ENCODE measurements at places on chromosomes 2 and 18.

DNA sequence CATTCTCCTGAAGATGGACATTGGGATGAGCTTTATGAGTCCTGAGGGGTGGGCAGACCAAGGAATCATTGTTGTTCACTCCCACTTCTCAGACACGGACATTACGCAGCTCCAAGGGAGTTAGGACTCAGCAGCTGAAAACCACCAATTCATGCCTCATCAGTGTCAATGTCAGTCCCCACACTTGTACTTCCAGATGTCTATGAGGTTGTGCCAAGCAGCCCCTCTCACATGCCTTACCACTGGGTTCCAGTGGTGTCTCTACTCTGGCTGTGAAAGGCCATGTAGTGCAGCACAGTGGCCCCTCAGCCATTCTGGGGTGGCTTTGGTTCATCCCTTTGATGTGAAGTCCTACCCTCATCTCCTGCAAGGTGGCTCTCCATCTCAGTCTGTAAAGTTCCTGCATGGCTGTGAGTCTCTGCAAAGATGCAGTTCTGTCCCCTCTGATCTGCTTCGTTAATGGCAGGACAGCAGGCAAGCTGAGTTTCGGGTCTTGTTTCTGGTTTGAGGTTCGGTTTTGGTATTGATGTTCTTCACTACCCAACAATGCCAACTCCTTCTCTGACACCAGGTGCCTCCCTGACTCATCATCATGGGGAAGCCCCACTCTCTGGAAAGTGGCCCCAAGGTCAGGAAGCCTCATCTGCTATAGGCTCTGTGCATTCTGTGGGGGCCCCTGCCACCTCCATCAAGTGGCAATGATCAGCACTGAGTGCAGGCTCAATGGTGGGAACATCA, 14.0 kb upstream of the COL6A3 start:
- no peak for DNase-seq

- DNase-seq: no peak
Observed at GRCh38 chr2:64137996-64138395, 6.2 kb downstream of the PELI1 start.

DNA sequence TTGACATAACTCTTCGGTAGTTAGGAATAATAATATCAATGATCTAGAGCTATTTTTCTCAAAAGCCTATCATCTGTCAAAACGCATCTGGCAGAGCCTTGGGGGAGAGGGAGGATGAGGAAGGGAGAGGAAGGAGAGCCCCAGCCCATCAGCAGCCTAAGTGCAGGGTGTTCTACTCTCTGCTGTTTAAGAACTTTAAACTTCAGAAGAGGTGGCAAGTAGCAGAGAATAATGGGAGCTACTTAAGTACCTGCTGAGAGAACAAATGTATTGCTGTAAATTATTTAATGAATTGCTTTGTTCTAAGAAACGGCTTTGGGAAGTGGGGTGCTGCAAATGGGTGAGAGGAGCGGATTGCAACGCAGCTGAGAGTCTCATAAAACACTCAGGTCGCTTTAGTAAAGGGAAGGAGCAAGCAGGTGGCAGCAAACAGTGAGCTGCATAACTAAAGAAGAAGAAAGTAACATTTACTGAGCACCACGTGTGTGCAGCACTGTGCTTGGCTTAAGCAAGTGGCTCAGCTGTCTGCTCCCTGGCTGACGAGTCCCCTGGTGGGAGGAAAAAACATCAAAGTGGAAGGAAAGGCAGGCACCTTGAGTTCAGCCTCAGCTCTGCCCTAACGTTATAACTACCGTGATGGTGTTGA, 26.3 kb upstream of the SH3RF3 start:
- no peak for DNase-seq

GRCh38 chr2:69998761-69999160, 37.3 kb upstream of the ASPRV1 start:
- DNase-seq: no peak

DNA sequence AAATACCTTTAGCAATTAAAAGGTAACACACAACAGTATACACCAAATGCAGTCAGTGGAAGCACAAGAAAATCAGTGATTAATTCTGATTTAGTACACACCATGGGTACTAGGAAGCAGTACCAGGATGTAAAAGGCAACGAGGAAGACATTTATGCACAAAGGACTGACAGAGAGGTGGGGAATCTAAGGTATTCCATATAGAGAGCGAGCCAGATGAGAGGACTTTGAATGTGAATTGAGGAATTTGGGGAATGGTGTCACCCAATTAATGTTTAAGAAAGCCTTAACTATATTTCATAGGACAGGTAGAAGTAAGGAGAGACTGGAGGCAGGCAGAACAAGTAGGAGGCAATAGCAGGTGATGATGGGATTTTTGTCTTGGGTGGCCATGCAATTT, 11.7 kb downstream of the CPS1 start:
- DNase-seq: no peak

GRCh38 chr2:36359067-36359466, 3.5 kb downstream of the CRIM1 start:
- DNase-seq: no peak

DNA sequence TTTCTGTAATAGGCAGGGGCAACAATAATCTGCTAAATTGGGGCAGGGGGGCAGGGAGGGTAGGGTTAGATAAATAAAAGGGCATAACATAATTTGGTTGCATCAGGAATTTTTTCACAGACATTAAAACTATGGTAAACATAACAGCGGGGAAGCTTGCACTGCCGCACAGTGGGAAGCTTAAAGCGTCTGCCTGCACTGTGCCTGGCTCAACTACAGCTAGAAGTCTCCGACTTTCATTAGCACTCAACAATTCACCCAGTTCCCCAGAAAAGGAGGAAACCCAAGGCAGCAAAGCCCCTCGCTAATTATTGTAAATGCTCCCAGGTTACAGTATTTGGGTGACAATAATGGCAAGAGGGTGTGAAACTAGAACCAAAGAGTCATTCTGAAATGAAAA, 562.9 kb downstream of the ARHGAP15 start:
- DNase-seq: no peak

DNA sequence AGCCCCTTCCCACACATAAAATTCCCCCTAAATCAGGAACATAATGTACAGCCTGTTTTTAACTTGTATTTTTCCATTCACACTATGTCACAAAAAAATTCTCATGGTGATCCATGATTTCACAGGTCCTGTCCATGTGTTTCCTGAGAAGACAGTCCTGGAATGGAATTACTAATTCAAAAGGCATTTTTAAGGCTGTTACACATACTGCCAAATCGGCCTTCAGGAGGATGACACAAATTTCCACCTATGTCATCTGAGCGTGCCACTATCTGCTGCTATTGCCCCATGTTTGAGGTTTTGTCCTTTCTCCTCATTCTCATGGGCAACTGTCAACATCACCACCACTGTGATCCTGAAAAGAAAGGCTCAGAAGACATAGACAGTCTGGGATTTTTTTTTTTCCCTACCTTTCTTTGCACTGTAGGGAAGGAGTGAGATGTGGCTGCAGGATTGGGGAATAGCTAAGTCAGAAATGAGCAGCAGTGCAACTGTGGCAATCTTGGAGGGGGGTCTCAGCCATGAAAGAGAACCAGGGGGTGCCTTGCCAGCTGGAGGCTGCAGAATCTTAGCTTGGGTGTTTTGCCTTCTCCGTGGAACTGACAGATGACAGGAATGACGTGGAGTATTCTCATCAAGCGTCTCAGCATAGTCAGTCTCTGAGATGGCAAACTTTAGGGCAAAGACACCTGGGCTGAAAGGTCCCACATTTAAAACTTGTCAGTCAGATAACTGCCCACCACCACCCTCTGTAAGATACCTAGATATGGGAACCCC, 73.4 kb downstream of the MARCHF4 start:
- no peak for DNase-seq

DNA sequence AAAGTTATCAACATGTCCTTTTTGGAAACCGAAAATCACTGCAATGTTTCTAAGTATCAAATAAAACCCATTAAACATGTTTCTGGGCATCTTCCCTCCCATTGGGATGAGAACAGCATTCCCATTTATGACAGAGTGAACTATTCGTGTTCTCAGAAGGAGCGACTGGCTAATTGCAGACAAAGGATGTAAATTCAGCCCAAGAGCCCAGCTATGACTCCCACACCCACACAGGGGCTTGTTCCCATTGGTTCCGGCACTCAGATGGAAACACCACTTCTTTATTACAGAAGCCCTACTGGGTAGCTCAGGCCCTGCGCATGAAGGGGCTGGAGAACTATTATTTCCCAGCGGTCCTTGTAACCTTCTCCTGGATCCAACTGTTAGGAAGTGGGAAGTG, 16.6 kb upstream of the NPAS2 start:
- DNase-seq: no peak

DNA sequence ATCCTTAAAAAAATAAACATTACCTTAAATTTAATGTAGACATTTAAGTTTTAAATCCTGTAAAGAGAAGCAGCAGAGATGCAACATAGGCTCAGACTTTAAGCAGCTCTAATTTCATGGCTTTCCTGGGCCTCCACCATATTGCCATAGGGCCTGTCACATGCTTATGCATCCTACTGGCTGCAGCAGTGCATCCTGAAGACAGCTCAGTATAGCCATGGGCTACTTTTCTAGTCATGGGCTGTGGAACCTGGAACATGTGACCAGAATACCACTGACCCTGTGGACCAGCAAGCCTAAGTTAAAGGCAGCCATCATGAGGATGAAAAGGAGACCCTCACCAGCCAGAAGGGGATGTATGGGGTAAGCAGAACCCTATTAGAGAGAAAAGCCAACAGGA, 10.7 kb downstream of the RMP24 start:
- no peak for DNase-seq

- DNase-seq: no peak
Observed at GRCh38 chr2:12070581-12070980, 324.1 kb downstream of the LPIN1 start.

DNA sequence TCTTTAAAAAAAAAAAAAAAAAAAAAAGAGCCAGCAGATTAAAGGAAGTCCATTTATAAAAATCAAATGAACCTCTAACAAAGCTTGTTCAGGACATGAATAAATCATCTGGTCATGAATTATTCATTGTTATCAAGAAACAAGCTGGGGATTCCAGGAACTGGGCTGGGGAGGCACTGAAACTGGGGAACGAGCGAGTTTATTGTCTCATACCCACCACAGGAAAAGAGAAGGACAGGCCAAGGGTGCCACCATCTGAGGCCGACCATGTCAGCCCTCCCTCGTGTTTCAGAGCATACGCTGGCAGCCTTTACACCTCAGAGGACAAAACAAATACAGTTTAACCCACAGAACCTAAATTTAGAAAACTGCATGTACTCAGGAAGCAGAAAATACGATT, 164.2 kb downstream of the VWC2L start:
- no peak for DNase-seq

GRCh38 chr2:168430431-168430830, 25.6 kb upstream of the CERS6 start:
- DNase-seq: no peak

- DNase-seq: no peak
Observed at GRCh38 chr2:202148515-202149154, 75.6 kb downstream of the KIAA2012 start.

- DNase-seq: no peak
Observed at GRCh38 chr2:100365434-100365833, 43.1 kb upstream of the LONRF2 start.

DNA sequence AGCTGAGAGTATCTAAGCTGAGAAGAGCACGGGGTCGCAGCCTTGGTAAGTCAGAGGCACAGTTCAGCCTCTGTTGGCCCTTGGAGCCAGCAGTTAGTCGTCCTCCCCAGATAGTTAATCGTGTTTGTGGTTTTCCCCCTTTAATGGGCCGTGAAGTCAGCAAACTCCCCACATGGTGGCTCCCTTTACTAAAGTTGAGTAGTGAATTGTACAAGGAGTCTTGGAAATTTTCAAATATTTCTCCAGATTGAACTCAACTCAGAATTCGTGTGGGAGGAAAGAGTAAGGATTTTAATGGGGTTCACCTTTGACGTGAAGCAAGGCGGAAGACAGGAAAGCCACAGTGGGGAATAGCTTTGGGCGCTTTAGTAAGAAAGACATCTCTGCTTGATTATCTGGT, 2.4 kb upstream of the ADCYAP1 start:
- DNase-seq: no peak

DNA sequence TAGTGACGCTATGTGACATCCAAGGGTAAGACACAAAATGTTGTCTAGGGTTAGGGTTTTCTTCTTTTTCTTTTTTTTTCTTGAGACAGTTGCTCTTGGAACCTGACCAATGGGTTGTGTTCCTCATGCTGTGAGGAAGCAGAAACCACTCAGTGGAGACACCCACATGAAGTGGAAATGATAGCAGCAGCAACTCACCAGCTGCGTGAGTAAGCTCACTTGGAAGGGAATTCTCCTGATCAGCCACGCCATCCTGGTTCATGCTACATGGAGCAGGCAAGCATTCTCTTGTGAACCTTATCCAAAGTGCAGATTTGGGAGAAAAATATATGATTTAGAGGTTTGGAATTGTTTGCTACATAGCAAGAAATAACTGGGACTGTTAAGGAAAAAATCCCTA, 863.7 kb downstream of the EPHA4 start:
- no peak for DNase-seq

- no peak for DNase-seq
Observed at GRCh38 chr2:190466819-190467446, 58.8 kb downstream of the MFSD6 start.

GRCh38 chr2:17959356-17959755, 80.9 kb downstream of the KCNS3 start:
- DNase-seq: no peak

GRCh38 chr2:8563814-8564474, 117.9 kb upstream of the ID2 start:
- DNase-seq: no peak

DNA sequence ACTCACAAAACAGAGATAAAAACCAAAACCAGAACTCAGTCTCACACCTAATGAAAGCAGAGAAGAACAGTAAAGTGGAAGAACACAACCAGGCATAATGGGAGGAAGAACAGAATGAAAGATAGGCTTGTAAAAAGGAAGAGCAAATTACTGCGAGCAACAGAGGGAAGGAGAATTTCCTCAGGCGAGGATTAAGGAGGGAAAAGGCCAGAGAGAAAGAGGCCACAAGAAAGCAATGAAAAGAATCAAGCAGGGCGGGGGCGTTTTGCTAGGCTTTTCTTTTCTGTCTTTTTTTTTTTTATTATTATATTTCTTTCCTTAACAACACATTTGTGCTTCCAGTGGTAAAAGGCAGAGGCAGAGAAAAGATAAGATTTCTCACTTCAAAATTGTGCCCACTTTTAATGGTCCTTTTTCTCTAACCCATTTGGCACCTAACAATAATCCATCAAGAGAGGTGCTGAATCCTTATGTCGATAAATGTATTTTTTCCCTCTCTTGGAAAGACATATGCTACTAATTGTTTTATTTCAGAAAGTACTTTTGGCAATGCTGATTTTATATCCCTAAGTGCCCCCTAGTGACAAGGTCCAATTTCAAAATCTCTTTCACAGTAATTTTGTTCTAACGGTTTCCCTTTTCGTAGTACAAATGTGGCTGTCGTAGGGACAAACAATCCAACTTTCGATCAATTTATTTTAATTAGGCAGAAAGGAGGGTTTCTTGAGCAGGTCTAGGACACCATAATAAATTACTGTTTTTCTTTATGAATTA, 138.7 kb upstream of the AQP4 start:
- peak; percentile 1 for DNase-seq
